IgD-negative memory B cell (primary cell): ENCODE measurements at places on chromosomes 2 and 18. TPM values are rescaled to one million over a fixed set of nuclear protein-coding genes. Genes with fewer than 3 reads are reported as not detected.

The SCTR gene
- not detected for polyA plus RNA-seq

The MYOM1 gene
- polyA plus RNA-seq, result 2.4 TPM

The FOXI3 gene
- not detected for polyA plus RNA-seq

The RNF125 gene
- 11.7 TPM for polyA plus RNA-seq
